ENCODE measurements at places on chromosomes 13 and 19.

- no peak for DNase-seq
Observed at GRCh38 chr13:50780201-50781015, 63.1 kb downstream of the DLEU7 start.

GRCh38 chr13:36096461-36097416 lies 34.4 kb downstream of the DCLK1 start:
- DNase-seq = no peak

- no peak for DNase-seq
Observed at GRCh38 chr19:41991025-41991424, 3.0 kb downstream of the ATP1A3 start.

- peak; percentile 56 for DNase-seq
Observed at GRCh38 chr19:2719920-2720776, 1.0 kb downstream of the DIRAS1 start.

GRCh38 chr19:17294051-17294891 lies 9.0 kb downstream of the ABHD8 start:
- no peak for DNase-seq

DNA sequence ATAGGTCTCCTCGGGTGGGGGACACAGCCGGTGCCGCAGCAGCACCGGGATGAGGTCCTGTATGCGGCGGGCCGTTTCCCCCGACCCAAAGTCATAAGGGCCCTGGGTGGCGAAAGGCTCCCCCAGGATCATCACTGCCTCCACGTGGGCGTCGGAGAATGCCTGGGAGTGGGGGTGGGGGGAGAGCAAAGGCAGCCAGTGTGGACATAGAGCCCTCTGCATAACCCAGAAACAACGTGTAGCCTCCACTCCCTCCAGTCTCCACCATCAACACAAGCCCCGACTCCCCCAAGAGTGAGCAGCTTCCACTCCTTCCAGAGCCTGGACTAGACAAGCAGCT lies 1.7 kb upstream of the NUMBL start:
- DNase-seq = no peak
